ENCODE measurements at places on chromosomes 2 and 18. TPM values are rescaled to one million over a fixed set of nuclear protein-coding genes. Genes with fewer than 3 reads are reported as not detected.
A peak's percentile ranks its signal among the peaks of the same experiment; 100 is the strongest.

GRCh38 chr18:6069539-6069938, 174.2 kb upstream of the TMEM200C start:
- no peak for DNase-seq
- H3K4me3 ChIP-seq, result no peak overlapping the region
- H3K27me3 ChIP-seq, result no peaks in the 10 kb centered on the region
- no peaks in the 10 kb centered on the region for H3K36me3 ChIP-seq
- no peaks in the 10 kb centered on the region for H3K4me1 ChIP-seq

The UGT1A8 gene
- total RNA-seq, result not detected

DNA sequence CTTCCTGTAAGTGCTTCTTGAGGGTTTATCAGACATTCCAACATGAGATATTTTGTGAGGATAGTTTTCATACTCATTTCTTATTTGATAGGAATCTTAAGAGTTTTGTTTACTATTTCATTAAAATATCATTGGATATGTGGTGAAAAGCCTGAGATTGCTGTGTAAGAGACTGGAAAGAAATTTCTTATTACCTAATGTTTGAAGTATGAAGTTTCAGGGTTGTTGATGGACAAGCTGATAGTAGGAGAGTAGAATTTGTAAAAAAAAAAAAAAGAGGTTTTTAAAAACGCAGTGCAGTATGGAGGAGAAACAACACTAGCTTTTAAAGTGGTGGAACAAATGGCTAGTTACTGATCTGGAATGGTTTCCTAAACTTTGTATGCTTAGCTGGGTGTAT, 7.7 kb downstream of the EPB41L5 start:
- no peak overlapping the region for H3K4me3 ChIP-seq
- H3K36me3 ChIP-seq, result no peaks in the 10 kb centered on the region
- H3K4me1 ChIP-seq, result no peaks in the 10 kb centered on the region
- no peak overlapping the region for H3K27ac ChIP-seq

The EFHD1 gene
- 50.3 TPM for total RNA-seq

- H3K4me3 ChIP-seq, result no peak overlapping the region
- H3K4me1 ChIP-seq, result peaks cover 4% of the 10 kb centered on the region
- H3K27ac ChIP-seq, result peak overlapping the region; percentile 85
Measured at GRCh38 chr2:168639018-168639417, 163.4 kb upstream of the NOSTRIN start.

- H3K36me3 ChIP-seq, result no peaks in the 10 kb centered on the region
- no peaks in the 10 kb centered on the region for H3K4me1 ChIP-seq
- H3K4me3 ChIP-seq, result no peak overlapping the region
- H3K27ac ChIP-seq, result no peak overlapping the region
Measured at GRCh38 chr2:232981767-232982360, 31.2 kb downstream of the NGEF start.
